ENCODE measurements at places on chromosomes 6 and 20.

DNA sequence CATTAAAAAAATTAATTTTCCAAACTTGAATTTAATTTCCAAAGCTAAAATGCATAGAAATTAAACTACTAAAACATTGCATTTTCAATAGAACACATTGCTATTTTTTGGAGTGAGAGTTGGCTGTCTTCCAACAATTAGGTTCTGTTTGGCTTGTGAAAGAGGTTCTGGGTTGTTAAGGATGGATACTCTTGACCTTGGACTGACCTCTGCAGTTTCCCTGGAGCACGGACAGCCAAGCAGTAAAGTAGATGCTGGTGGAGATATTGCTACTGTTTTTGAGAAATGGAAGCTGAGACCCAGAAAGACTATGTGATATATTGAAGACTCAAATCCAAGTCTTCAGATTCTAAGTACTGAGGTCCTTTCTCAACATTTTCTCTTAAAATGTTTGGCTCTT is 95.9 kb upstream of the CHD6 start:
- DNase-seq: no peak

DNA sequence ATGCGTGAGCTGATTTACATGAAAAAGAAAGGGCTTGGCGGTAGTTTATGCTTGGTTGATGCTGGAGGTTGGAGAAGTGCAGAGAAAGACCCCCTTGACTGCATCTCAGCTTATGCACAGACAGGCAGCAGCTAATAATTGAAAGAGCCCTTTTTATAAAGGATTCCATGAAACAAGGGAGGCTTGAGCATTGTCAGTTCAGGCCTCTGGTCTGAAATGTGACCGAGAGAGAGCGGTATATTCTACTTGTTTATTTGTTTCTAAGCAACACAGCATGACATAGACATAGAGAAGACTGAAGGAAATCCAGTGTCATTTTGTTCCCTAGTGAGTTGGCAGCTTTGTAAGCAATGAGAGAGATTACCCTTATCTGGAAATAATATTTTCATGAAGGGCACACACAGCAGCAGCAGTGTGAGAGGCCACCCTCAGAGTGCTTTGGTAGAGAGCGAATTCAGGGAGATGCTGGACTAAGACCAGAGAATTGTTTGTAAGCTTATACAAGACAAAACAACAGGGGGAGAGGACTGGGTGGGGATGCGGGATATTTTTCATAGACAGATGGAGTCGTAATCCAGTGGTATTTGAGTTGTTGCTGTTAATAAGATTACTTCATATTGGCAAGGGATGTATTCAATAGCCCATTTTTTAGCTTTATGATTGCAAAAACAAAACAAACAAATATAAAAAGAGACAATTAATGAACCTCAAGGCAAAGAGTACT is 34.6 kb upstream of the LAMA2 start:
- no peak for DNase-seq

DNA sequence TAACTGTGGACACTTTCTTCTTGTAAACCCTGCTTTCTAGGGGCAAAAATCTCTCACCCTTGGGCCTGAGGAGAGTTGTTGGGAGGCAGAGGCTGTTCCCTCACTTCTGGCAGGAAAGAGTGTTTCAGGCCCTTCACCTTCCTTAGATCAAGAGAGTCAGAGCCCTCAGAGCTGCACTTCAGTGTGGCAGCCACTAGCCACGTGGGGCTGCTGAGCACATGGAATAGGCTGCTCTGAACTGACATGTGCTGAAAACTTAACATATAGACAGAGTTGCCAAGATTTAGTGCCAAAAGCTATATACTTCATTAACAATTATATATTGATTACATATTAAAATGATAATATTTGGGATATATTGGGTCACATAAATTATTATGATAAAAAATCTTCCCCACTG is 4.4 kb upstream of the LMBRD1 start:
- no peak for DNase-seq

DNA sequence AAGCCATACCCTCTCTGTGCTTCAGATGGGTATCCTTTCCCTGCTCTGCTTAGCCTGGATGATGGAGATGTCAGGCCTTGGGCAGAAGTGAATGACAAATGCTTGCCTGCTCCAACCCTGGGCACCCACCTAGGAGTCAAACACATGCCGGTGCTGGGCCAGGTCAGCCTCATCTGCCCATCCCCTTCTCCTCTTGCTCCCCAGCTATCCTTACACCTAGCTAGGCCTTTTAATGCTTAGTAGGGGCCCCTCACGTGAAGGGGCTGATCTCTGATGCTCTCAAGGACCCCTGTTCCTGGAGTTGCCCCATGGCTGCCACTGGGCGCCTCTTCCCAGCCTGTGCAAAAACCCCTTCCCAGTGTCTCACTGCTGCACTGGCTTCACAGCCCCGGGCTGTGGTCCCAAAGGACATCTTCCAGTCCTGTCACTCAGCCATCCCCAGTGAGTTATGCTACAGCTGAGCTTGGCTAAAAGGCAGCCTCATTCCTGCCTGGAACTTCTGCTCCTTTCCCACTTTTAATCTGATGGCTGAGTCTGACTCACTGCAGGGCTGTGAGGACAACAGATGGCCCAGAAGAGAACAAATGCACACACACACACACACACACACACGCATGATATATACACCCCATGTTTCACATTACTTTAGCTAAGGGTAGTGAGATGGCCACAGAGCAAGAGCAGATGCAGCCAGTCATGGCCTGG is 12.8 kb upstream of the SDCBP2 start:
- DNase-seq: peak; percentile 84

DNA sequence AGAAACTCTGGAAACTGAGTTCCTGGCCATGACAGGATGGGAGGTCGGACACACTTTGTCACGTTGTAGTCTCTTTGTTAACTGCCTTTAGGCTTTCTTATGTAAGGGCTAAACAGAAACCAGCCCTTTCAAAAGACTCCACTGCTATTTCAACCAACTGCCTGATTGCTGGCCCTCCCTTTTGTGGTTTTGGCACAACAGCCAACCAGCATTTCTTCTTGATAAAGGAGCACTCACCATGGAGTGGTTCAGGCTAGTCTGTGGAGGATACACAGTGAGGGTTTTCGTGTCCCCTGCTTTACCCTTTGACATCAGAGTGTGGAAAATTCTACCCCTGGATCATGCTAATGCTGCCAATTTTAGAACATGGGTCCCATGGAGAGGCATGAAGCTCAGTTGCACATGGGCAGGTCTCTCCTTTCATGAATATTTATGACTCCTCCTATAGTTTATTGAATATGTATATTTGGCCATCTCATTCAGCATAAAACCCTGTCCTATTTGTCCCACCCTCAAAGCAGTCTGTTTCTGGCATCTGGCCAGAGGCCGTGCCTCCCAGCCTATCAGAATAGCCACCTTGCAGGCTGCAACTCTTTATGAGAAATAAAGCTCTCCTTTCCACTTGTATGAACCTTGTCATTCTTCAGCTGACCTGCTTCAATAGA is 148.3 kb downstream of the HS3ST5 start:
- DNase-seq: no peak

DNA sequence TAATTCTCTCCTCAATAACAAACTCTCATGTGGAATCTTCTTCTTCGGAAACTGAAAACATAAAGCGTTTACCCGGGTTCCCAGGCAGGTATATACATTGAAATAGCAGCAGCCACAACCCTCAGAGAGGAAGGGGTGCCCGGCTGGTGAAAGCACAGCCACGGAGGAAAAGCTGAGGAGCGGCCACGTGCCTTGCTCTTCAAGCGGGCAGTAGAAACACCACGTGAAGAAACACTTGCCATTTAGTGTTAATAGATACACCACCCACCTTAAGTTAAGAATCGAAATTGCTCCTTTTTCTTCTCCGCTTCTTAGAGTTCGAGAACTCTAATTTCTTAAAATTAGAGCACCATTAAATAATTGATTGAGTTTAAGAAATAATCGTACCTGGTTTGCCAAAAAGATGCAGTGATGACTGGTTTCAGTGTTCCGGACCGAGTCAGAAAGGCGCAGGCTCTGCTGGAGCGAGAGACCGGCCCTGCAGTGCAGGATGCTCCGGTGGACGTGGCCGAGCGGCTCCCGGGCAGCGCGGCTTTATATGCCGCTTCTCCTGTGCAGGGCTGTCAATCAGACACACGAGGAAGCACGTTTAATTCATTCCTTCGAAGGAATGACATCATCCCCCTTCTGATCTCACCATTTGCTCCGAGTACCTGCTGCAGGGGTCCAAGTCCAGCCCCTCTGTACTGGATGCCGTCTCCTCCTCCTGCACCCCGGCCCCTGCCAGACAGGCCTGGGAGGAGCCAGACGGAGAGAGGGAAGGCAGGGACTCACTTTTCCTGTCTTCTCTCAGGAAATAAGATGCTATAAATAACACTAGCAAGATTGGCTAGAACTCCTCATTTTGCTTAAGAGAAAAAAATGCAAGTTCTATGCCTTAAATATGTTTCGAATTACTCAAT is at the start of gene THBS2:
Gene THBS2 (minus strand): TSS at position 510 of the 902 bp plus-strand sequence. CDS start 3,062 bp downstream, outside the sequence.
- DNase-seq: peak; percentile 90

DNA sequence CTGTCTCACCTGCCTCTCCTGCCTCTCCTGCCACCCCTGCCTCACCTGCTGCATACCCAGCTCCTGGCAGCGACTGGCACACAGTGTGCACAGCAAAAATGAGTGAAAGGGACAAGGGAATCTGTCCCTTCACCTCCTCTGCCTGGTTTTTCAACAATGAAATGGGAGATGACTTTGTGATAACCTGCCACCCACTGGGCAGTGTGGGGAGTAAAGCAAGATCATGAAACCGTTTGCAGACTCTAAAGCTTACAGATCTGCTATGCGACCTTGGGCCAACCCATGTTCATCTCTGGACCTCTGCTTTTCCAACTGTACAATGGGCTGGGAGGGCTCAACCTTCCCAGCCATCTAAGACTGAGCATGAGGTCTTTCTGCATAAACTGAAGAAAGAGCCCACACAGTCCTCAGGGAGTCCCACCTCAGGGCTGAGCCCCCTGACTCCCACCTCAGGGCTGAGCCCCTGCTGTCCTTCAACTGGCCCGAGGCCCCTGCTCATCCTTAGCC is 81.1 kb downstream of the RIPOR3 start:
- DNase-seq: no peak

GRCh38 chr6:116475141-116475540 is 14.0 kb downstream of the CALHM6 start:
- DNase-seq: no peak

Measured in hepatic stellate cell (primary cell).